ENCODE measurements at places on chromosomes 16 and 17.

DNA sequence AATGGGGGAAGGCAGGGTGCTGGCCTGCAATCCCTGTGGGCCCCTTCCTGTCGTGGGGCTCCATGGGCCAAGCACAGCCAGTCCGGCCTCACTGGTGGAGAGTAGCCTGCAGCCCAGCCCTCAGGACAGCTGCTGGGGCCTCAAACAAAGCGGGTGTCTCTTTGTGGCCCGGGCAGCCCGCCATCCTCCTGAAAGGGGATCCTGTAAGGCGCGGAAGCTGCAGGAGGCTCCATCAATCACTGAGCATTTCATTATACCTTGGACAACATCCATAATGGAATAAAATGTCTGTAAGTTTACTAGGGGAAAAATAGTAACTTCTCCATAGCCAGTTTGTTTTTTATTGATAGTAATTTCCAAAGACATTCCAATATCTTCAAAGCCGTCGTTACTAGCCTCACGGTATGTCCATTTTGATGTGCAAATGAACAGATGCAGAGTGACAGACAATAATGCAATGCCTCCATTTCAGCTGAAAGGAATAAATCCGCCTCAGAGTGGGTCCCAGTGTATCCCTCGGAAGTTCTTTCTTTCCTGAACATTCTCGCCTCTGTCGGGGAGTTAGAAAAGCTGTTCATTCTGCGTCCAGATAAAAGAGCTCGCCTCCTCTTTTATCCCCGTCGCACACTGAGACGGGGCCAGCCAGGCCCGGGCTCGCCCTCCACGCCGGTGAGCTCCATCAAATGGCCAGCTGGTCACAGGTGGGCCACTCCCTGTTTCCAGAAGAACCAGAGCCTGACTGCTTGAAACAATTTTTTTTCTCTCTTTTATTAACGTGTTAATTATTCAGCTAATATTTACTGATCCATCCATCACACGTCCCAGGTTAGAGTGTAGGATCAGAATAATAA is 14.4 kb downstream of the WSCD1 start:
- no peak for DNase-seq

- DNase-seq = no peak
Observed at GRCh38 chr17:40178021-40178601, 841 bp downstream of the RAPGEFL1 start.

GRCh38 chr16:82108100-82108499 is 61.9 kb downstream of the MPHOSPH6 start:
- no peak for DNase-seq

DNA sequence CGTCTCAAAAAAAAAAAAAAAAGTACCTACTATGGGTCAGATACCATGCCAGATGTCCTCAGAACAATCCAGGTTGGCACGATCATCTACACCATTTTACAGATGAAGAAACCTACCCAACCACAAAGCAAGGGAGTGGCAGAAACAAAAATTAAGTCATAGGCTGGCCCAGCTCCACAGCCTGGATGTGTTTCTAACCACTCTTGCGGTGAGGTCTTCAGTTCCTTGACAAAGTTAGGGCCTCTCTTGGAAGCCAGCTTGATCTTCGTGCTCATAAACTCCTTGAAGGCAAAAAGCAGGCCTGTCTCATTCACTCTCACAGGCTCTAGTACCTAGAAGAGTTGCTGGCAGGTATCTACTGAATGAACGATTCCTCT is 6.2 kb downstream of the GGA2 start:
- no peak for DNase-seq

DNA sequence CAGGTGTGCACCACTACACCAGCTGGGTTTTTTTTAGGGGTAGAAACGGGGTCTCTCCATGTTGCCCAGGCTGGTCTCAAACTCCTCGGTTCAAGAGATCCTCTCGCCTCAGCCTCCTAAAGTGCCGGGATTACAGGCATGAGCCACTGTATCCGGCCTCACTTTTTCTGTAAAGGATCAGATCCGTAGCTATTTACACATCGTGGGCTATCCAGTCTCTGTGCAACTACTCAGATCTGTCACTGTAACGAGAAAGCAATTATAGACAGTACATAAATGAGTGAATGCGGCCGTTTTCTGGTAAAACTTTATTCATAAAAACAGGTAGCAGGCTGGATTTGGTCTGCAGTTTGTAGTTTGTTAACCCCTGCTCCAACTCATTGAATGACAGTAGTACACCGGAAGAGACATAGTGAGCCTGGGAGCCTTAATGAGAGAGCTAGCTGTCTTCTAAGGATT is 44.5 kb downstream of the VMP1 start:
- DNase-seq = no peak

DNA sequence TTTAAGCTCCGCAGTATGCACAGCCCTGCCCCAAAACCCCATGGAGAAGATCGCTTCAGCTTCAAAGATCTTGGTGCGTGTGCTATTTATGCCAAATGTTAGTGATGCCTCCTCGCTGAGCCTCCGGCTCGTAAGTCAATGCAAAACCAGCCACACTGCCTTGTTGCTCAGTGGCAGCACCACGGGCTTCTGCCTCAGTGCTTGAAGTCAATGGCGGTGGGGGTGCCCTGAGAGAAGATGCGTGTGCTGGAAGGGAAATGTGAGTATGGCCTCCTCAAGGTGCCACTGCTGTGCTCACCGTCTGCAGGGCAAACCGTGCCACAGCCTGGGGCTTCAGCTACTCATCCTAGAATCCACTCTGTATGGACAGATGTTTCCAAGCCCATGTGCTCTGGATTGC is 121.9 kb downstream of the XYLT1 start:
- DNase-seq = no peak

- no peak for DNase-seq
Observed at GRCh38 chr16:70774261-70774660, 26.7 kb downstream of the VAC14 start.

- DNase-seq = no peak
Observed at GRCh38 chr17:10550014-10550413, 556 bp upstream of the MYH2 start.

GRCh38 chr17:4209611-4210010 is 54.2 kb downstream of the ANKFY1 start:
- DNase-seq = no peak

- DNase-seq = no peak
Observed at GRCh38 chr17:8474826-8475225, 39.1 kb downstream of the NDEL1 start.

GRCh38 chr16:71852158-71852557 is 6.4 kb downstream of the ATXN1L start:
- DNase-seq = no peak

DNA sequence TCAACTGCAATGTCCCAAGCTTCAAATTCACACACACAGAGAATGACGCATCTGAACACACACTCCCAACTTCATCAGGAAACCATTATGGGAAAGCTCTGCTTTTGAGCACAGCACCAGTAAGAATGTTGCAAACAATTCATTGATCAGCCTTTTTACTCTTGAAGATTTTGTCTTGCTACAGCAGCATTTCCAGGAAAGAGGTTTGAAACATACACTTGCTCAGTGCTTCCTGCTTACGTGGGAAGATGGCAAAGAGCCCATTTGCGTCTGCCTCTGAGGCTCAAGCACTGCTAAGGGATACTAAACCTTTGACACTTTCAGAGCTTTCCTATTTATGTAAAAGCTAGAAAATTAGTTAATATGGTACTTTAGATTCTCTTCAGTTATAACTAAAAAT is 77.2 kb upstream of the MON1B start:
- DNase-seq = no peak

DNA sequence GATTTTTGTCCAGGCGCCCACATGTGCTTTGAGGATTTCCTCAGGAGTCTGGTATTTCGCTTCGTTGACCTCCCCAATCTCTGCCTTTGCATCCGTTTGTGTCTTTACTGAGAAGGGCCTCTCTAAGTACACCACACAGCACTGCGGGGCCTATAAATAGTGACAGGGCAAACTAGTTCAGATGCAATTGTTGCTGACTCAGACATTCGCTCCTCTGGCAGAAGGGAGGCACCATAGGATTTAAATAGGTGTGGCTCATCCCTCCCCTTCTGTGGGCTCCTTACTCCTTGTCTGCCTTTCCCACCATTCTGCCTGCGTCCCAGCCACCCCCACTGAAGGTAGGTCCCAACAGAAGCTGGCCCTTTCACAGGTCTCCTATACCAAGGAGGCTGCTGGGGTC is 192.3 kb downstream of the SHISA9 start:
- DNase-seq = no peak

DNA sequence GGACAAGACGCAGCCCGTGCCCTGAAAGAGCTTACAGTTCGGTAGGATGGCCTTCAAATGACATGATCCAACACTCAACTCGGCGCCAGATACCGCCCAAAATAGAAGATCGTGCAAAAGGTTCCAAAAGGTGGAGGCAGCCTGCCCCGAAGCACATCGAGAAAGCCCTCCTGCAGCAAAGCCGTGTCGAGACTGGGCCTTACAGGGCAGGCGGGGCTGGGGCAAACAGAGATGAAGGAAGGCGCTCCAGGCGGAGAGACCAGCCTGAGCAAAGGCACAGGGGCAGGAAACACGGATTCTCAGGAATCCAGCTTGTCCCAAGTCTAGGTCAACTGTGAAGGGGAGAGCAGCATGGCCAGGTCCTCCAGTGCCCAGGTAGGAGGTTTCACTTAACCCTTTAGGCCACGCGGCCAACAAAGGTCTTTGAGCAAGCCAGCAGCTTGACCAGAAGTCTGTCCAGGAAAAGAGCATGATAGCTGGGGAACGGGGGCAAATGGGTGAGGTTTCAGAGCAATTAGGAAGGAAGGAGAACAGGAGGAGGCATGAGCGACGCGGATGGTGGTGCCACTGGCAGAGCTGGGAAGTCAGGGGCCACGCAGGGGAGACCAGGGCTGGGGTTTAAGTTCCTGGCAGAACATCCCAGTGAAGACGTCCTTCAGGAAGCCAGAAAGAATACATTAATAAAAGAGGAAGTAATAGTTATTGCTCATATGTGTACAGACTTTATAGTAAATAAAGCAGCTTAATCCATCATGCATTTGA is 21.2 kb upstream of the EIF1 start:
- DNase-seq = no peak

DNA sequence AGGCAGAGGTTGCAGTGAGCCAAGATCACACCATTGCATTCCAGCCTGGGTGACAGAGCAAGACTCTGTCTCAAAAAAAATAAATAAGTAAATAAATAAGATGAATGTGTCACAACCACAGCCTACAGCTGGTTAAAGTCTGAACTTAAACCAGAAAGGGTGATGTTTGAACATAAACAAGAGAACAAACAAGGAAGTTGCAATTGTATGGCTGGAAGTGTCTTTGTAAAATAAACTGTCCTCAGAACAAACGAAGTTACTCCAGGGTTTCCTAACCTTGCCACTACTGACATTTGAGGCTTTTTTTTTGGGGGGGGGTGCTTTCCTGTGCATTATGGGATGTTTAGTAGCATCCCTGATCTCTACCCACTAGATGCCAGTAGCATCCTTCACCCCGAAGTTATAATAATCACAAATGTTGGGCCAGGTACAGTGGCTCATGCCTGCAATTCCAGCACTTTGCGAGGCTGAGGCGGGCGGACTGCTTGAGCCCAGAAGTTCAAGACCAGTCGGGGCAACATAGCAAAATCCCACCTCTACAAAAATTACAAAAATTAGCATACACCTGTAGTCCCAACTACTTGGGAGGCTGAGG is 119.2 kb downstream of the XYLT1 start:
- DNase-seq = no peak

GRCh38 chr16:68005786-68006286 is 6.6 kb upstream of the DPEP2 start:
- no peak for DNase-seq

DNA sequence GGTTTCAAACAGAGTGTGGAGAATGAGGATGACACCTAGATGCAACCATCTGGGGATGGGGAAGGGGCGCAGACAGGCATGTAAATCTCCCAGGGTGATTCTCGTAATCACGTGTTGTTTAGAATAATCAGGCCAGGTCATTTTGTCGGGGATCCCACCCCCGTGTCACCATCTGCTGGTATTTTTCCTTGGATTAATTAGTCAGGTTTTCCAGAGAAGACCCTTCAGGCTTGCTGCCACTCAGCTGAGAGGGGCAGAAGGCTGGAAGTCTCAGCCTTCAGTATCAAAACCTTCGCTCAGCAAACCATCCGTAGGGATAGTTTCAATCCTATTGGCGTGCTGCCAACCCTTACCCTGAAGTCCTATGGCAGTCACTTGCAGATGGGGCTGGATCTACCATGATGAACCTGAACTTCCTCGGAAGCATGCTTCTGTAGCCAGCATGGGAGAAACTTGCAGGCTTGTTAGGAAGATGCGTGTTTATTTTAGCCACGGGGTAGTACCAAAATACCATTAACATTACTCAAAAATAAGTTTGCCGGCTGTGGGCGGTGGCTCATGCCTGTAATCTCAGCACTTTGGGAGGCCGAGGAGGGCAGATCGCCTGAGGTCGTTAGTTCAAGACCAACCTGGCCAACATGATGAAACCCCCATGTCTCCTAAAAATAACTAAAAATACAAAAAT is 7.5 kb upstream of the ADCY9 start:
- no peak for DNase-seq

DNA sequence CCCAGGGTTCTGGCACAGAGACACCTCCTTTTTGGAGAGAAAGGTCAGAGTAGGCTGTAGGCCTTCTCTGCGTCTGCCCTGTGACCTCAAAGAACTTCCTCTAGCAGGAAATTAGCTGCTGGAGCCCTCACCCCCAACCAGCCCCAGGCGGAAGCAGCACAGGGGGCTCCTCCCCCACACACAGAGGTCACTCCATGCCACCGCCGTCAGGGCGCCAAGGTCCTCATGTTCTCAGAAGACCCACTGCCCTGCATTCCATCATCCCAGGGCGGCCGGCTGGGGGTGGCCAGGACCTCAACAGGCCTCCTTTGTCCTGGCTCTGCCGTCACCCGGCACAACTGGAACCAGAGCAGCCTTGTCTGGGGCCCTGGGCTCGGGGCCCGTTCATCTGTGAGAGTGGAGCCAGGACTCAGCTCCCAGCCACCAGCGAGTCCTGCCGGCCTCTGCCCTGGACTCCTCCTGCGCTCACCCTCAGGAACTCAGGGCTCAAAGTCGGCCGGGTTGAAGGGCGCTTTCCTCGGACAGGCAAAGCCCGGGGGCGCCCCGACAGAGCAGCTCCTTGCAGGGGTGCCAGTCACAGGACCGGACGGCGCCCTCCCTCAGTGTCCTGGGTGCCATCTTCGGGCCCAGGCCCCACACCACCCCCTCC is 1.2 kb downstream of the TMC6 start:
- no peak for DNase-seq

All from NCI-H187 (cell line).